ENCODE measurements at places on chromosomes 16 and 17.

- peak; percentile 36 for DNase-seq
Observed at GRCh38 chr16:56282451-56282850, 91.2 kb downstream of the GNAO1 start.

DNA sequence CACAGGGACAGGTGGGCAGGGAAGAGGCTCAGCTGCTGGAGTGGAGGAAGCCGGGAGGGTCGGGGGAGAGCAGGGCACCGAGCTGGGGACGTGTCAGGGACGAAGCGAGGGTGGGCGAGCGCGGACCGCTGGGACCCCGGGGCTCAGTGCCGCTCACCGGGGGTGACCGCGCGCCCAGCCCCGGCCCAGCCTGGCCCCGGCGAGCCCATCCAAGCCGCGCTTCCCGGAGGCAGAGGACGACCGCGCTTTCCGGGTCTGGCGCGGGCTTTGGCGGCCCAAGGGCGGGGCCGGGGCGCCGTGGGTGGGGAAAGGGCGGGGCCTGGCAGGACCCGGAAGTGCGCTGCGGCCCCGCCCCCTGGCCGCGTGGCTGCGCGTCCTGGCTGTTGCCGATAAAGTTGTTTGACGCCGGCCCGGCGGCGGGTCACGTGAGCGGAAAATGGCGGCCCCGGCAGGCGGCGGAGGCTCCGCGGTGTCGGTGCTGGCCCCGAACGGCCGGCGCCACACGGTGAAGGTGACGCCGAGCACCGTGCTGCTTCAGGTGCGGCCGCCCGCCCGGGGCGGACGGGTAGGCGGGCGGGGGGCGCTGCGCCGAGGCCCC, at the start of gene ASPSCR1:
Gene ASPSCR1, plus strand, starts transcription at position 419 of the 598 bp plus-strand sequence. Its CDS starts 18 bp downstream, at position 437.
- DNase-seq = no peak

DNA sequence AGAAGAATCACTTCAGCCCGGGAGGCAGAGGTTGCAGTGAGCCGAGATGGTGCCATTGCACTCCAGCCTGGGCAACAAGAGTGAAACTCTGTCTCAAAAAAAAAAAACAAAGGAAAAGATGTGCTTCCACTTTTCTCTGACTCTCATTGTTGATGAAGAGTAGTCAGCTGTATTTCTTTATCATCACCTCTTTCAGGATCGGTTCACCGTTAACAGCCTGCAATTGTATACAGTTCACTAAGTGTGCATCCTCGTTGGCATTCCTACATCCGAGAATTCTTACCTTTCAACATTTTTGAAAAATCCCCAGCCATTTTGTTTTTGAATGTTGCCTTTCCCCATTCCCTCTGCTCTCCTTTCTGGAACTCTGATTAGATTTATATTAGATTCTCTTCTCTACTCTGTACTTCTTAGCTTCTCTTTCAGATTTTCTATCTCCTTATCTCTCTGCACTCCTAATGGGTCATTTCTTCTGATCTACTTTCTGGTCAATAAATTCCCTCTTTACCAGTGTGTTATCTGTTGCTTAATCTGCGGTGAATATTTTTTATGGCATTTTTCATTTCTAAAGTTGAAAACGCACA, 26.9 kb upstream of the ZC3H18 start:
- DNase-seq = no peak

DNA sequence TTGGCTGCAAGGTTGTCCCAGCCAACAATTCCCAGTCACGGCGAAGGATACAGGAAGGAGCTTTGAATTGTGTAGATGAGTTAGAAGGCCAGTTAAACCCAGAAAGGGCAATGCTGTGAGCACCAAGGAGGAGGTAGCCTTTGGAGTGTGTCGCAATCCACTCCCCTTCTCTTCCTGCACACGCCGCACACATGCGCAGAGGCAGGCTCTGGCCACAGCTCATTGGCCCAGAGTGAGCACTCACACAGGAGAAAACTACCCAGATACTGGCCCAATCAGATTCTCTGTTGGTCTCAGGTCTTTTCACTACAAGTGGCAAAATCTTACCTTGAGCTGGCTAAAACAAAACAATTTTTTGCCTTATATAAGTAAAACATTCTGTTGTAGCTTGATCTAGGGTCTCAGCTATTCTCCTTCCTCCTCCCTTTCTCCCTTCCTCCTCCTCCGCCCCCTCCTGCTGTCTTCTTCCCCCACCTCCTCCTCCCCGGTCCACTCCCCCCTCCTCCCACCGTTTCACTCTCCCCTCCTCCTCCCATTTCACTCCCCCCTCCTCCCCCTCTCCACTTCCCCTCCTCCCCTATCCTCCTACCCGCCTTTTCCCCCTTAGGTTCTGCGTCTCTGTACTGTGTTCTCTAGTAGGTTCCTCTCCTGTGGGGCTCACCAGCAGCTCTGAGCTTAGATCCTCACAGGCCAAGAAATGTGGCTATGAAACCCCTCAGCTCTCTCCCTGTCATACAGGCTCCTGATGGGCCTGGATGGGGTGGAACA, 344.9 kb downstream of the CPPED1 start:
- peak; percentile 62 for DNase-seq

DNA sequence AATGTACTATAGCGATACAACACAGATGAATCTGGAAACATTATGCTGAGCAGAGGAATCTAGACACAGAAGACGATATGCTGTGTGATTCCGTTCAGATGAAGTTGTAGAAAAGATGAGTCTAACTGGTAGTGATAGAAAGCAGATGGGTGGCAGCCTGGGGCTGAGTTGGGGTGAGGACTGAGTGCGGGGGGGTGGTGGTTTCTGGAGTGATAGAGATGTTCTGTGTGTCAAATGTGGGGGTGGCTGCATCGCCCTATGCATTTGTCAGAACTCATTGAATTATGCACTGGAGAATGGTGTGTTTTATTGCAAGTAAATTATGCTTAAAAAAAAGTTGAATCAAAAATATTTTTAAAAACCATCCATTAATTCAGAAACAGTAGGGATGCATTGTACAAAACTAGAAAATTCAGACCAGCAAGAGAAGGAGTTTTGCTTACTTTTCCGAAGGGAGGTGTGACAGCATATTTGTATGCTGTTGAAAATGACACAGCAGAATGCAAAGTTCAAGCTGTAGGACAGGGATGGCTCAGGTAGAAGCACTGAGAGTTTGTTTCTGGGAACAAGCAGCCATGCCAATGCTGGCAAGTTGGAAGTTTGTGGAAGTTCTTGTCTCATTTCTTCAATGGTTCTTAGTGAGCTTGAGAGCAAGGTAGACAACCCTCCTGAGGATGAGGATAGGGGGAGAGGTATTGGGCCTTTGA, 13.0 kb upstream of the DRG2 start:
- DNase-seq = no peak

GRCh38 chr16:85090181-85090580, 22.1 kb downstream of the CIBAR2 start:
- DNase-seq = no peak

DNA sequence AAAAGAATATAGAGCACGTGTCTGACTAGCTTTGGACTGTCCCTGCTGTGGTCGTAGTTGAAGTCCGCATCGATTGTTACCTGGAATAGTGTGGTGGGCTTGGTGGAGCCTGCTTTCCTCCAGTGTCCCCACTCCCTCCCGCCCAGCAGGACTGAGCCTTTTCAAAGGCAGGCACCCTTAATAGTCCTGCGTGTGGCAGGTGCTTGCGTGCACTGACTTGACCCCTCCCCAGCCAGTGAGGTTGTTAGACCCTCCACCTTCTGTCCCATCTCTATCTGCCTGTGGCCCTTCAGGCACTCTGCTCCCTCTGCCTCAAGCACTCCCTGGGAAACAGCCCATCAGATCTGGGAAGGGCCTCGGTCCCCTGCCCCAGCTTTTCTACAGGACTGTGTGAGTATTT, 36.6 kb downstream of the TMEM11 start:
- no peak for DNase-seq

GRCh38 chr16:75798714-75799113, 72.4 kb upstream of the CPHXL start:
- DNase-seq = no peak

- DNase-seq = no peak
Observed at GRCh38 chr16:67641779-67642708, 2.9 kb upstream of the CARMIL2 start.

GRCh38 chr16:68652659-68653058, 7.5 kb downstream of the CDH3 start:
- DNase-seq = no peak

DNA sequence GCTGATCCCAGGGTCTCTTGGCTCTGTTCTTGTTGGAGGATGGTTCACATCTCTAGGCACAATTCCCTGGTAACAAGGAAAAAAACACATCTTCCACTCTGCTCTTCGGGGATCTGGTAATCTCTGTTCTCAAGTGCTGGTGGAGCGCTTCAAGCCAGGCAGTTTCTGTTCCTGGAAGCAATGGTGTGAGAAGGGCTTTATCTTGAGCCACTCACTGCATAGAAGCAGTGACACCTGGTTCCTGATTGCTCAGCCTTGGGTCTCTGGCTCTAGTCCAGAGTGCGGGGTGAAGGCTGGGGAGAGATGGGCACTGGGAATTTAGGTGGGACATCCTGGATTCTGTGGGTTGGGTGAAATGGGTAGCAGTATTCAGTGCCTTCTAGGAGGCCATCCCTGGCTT, 14.1 kb downstream of the AKAP1 start:
- DNase-seq = no peak

DNA sequence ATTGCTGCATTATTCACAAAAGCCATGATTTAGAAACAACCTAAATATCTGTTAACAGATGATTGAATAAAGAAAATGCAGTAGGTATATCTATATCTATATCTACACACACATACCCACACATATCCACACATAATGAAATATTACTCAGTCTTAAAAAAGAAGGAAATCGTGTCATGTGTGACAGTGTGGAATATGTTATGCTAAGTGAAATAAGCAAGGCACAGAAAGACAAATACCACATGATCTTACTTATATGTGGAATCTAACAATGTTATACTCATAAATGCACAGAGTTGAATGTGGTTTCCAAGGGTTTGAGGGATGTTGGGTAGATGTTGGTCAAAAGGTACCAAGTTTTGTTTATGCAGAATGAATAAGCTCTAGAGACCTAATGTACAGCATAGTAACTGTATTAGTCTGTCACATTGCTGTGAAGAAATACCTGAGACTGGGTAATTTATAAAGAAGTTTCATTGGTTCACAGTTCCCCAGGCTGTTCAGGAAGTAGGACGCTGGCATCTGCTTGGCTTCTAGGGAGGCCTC, 156.1 kb downstream of the FTO start:
- no peak for DNase-seq

DNA sequence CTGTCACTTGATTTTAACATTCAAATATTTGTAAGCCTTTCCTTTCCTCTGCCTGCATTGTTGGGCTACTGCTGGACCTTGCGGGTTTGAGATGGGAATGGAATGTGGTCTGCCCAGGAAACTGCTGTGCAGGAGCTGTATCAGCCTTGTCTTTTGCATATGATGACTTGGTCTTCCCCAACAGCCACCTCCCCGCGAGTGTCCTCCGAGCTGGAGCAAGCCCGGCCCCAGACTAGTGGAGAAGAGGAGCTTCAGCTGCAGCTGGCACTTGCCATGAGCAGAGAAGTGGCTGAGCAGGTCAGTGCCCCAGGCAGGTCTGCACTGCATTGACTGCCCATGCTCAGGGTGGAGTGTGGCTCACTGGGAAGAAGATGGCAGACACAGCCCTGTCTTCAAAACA, 52.8 kb downstream of the B9D1 start:
- no peak for DNase-seq

GRCh38 chr17:45785480-45786193, 1.5 kb downstream of the CRHR1 start:
- DNase-seq = no peak

GRCh38 chr17:29726715-29727252, 104.1 kb upstream of the CORO6 start:
- DNase-seq = no peak

DNA sequence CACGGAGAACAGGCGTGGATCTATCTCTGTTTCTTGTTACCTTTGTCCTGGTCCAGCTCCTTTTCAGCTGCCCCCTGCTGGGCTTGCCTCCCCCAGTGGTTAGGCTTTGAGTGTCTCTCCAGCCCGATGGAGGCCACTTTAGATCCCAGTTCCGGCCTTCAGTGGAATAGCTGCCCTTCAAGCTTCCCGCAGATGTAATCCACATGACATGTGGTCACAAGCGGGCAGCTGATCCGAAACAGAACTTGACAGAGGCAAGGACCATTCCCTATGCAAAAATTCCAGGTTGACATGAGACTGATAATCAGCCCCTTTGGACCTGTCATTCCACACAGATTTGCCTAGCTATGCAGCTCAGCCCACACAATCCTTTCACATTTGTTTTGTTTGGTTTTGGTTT, 40.6 kb upstream of the AQP8 start:
- DNase-seq = no peak

DNA sequence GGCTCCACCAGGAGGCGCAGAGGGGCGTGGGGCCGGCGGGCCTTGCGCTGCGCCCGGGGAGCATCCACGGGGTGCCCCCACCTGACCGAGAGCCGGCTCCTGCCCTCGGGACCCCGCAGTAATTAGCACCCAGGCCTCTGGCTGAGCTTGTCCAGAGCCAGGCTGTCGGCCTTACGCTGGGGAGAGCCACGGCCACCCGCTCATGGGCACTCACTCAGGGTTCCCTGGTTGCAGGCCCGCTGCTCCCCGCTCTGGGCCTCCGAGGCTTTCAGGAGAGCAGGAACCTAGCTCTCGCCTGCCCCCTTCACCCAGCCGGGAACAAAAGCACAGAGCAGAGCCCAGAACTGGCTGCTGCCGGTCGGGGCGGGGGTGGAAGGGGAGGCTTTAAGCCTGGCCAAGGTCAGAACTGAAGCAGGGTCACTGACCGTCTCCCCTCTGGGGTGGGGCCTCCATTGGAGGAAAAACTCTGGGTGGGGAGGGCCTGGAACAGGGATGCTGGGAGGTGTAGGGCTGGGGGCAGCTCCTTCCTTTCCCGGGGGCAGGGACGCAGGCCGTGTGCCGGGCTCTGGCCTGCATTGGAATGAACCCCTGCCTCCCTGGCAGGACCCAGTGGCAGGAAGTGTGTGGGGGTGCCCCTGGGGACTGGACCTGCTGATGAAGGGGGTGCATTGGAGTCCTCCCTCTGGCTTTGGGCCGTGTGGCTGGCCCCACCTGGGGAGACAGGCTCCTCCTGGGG, 12.3 kb downstream of the GLIS2 start:
- no peak for DNase-seq

- DNase-seq = no peak
Observed at GRCh38 chr16:58119509-58119845, 9.7 kb downstream of the CFAP20 start.

DNA sequence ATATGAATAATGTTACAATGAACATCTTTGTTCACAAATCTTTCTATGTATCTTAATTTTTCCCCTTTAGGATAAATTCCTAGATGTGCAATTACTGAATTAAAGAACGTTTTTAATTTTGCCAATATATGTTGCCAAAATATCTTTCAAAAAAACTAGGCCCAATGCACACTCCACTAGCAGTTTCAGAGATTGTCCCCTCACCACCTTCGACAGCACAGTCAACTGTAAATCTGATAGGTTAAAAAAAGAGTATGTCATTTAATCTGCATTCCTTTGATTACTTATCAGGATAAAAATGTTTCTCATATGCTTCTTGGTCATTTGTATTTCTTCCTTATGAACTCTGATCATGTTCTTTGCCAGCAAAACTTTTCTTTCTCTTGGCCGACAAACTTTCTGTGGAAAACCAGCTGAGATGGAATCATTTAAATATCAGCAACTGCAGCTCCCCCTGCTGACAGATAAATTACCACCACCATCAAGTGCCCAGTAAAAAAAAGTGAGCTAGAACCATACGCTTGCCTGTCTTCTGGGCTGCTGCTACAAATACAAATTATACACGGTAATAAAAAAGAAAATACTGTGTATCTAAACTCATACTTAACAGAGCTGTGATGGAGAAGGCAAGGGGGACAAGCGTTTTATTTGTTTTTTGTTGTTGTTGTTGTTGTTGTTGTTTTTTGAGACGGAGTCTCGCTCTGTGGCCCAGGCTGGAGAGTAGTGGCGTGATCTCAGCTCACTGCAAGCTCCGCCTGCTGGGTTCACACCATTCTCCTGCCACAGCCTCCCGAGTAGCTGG, 19.6 kb upstream of the KANSL1 start:
- DNase-seq = no peak
